Small intestine (tissue), 16 donors: ENCODE measurements at places on chromosomes 13 and 19. TPM values are rescaled to one million over a fixed set of nuclear protein-coding genes. Genes with fewer than 3 reads are reported as not detected.

DNA sequence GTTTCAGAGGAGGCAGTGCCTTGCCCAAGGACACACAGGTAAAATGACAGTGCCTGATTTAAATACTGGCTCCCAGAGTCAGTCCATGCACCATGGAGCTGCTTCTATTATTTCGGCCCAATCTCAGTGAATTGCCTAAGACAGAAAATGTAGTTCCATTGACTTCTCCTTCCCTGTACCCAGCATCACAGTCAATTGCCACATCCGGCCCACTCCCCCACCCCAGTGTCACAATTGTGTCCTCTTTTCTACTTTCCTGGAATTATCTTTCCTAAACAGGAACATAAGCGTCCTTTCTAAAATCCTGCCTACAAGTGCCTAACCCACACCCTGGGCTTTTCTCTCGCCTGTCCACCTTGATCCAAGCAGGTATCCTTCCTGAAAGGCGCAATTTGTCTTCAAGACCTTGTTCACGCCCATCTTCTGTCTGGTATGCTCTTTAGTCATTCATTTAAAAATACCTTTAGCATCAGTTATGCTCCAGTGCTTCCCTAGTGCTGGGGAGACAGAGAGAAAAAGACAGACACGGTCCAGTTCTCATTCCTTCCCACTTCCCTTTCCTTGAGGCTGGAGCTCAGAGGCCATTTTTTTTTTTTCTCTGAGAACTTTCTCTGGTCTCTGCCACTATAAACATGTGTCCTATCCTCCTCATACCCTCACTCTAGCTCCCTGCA lies 411.4 kb downstream of the LIG4 start:
- H3K4me1 ChIP-seq, result no peaks in the 10 kb centered on the region
- no peak overlapping the region for H3K4me3 ChIP-seq
- H3K36me3 ChIP-seq, result no peaks in the 10 kb centered on the region
- DNase-seq, result no peak
- H3K27ac ChIP-seq, result no peak overlapping the region

DNA sequence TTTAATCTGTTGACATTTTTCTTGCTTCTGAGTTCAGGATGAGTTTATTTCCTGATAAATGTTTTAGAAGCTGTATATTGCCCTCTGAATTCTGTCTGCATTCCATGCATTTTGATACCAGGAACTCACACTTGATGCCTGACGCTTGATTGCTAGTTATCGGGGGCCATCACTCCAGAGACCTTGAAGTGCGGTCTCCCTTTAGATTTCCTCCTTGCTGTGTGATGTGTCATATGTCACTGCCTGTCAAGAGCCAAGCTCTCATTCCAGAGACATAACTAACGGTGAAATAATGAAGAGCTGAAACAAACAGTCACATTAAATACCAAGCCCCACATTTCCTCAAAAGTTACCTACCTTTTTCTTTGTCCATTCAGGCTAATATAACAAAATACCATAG lies 155.5 kb downstream of the TNFSF13B start:
- no peaks in the 10 kb centered on the region for H3K27me3 ChIP-seq
- no peak overlapping the region for H3K4me3 ChIP-seq
- no peak for DNase-seq
- no peaks in the 10 kb centered on the region for H3K4me1 ChIP-seq

GRK1 gene
- polyA plus RNA-seq, result 0.27 TPM

WASF3 gene
- 0.81 TPM for polyA plus RNA-seq

- DNase-seq, result no peak
- H3K27me3 ChIP-seq, result no peaks in the 10 kb centered on the region
- H3K27ac ChIP-seq, result no peak overlapping the region
- no peaks in the 10 kb centered on the region for H3K4me1 ChIP-seq
These were observed 154.0 kb upstream of the TSHZ3 start for GRCh38 chr19:31503211-31503610.

IRGC gene
- 0.04 TPM for polyA plus RNA-seq
